Cerebellum (tissue), 4 donors: ENCODE measurements at places on chromosomes 4 and X. TPM values are rescaled to one million over a fixed set of nuclear protein-coding genes. Genes with fewer than 3 reads are reported as not detected.

DNA sequence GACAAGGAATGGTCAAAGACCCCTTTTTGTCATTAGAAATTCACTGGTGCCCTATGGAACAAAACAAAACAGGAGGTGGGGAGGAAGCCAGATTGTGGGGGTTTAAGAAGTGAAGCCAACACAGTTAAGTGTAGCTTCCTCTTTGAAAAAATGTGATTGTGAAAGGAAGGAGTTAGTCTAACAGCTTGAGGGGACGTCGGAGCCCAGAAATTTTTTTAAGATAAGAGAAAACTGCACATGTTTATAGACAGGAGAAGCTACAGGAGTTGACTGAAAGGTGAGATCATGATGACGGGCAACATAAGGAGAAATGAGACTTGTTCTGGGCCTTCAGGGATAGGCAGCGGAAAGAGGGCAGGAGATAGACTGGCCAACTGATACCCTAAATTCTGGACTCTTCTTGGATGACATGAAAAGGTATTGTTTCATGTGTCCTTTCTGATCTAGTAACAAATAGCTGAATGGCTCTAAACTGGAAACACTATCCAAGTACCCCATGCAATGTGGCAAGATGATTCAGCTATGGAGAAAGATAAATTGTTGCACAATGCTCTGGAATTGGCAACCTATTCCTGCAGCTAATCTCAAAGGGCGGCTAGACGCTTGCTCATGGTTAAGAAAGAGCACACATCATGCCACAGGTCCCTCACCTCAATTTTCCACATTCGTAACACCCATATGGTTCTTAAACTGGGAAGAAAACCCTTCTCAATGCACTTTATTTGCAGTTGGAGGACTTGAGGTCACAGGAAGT lies 3.7 kb upstream of the HDAC8 start:
- no peak for DNase-seq

GRCh38 chr4:160510928-160511327 lies 1408.0 kb downstream of the RAPGEF2 start:
- no peak for DNase-seq

DNA sequence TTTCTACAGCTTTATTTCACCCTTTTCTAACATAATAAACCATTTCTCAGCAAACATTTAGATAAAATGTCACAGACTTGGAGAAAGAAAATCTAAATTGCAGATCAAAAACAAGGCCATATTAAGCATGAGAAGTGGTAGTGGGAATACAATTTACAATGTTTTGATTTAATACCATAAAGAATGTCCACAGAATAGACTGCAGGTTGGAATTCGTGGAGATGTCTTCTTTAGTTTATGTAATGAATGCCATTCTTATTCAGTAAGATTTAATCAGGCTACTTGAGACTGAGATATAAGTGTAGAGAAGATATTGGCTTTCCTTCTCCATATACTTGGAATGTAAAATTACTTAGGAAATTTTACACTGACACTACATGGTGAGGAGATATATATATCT lies 91.9 kb upstream of the ZFP42 start:
- no peak for DNase-seq

DNA sequence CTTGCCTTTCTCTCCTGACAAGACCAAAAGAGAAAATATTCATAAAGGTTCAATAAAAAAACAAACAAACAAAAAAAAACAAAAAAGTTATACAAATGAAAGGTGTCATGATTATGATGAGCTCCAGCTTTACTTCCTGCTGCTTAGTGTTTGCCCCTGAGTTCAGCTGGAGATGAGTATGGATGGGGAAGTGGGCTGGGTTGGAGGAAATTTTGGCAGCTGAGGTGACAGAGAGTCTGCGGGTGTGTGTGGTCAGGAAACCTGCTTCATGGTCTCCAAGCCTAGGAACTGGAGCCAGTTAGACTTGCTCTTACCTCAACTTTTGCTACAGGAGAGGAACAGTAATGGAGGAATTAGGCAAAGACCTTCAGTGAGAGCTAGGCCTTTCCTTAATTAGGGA lies 4.3 kb upstream of the CYSLTR1 start:
- no peak for DNase-seq

DNA sequence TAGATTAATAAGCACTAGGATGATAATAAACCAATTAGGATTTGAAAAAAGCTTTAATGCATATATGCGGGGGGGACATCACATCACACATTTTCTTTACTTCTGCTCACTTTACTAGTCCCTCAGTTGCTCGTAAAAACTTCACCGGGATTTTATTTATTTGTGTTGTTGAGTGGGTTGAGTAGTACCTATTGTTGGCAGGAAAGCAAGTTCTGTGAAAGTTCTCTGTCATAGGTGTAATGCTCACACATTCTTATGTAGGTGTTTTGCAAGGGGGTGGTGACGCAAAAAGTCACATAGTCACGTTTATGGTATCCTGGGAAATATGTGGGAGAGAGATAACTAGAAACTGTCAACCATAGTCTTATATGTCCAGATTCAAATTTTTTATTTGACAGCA lies 65.3 kb downstream of the PDLIM5 start:
- no peak for DNase-seq

GRCh38 chr4:42643685-42644084 lies 13.2 kb downstream of the ATP8A1 start:
- no peak for DNase-seq

- DNase-seq = no peak
Observed at GRCh38 chr4:173135241-173135847, 33.3 kb upstream of the GALNT7 start.

Gene GAGE2A
- total RNA-seq = not detected

Gene RASGEF1B
- 40.9 TPM for total RNA-seq

Gene SLC9B1
- total RNA-seq = 4.3 TPM

Gene TRPC3
- 88.6 TPM for total RNA-seq

Gene ARSD
- total RNA-seq = 22.0 TPM
